ENCODE measurements at places on chromosomes 5 and 9.

GRCh38 chr9:68887232-68887631 lies 126.7 kb downstream of the PRKACG start:
- DNase-seq, result no peak

- peak; percentile 86 for DNase-seq
Observed at GRCh38 chr5:179530069-179530998, 20.0 kb upstream of the RUFY1 start.

DNA sequence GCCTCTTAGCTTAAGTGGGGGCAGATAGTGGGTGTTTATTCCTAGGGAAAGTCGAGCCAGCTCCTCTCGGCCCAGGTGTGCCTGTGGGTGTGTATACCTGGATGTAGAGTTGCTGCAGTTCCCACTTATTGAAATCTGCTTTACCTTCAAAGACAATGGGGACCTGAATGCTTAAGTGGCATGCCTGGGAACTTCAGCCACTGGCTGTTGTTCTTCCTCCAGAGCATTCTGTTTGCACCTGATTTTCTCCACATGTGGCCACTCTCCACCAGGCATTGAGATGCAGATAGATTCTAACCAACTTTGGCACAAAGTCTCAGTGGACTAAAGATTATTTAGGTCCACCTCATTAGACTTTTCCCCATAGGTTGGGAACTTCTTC lies 186.8 kb downstream of the ZNF462 start:
- no peak for DNase-seq

DNA sequence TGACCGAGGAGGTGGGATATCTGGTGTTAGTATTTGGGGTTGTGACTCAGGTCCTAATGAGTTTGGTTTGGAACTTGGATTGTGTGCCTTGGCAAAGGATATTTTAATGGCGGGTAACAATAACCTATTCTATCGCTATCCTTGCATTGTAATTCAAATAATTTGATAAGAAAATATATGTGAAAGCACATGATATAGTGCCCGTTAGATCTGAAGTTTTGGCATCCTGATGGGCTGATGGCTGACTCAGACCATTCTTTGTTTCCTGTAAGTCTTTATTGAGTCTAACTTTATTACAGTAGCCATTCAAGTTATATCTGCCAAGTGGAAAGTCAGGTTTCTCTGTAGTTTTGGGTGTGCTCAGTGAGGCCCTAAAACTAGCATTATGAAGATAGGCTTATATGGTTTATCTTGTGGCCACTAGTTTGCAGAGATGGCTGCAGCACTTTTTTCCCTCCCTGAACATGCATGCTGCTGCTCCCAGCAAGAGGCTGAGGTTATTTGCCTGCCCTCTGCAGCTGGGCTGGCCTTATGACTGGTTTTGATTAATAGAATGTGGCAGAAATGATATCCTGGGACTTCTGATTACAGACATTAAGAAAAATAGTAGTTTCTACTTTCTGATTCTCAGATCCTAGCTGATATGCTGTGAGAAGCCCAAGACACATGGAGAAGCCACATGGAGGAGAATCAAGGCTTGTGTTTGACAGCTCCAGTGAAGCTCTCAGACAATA lies 46.6 kb downstream of the CFAP95 start:
- no peak for DNase-seq

DNA sequence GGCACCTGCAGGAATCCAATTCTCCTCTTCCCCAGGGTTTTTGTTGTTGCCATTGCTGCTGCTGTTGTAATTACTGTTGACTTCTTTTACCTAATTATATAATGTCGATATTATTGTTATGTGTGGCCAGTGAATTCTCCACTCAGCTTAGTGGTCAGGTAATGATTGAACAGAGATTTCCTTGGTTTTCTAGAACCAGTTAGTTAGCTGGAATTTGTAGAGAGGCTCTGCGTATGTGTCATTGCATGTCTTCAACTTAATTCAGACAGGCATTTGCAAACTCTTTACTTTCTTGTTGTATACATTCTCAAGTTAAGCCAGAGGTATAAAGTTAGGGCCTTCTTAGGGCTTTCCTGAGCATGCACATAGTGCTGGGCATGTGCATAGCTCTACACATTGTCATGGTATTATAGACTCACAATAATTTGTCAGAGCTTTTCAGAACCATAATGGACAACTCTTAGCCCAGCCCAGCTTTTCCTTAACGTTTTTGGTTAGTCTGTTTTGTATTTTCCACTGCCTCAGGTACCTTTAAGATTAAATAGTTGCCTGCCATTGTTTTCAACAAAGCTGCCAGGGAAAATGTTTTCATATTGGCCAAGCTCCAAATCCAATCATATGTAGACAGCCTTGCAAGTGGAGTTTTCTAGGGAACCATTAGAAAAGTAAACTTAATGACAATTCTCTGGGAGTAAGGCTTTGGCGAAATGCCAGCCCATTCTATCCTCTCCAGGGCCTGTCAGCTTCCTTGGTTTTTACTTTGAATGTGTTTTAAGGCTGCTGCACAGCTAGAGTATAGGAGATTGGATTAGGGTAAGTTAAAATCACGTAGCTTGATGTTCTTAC lies 68.1 kb downstream of the UBE2R2 start:
- no peak for DNase-seq

DNA sequence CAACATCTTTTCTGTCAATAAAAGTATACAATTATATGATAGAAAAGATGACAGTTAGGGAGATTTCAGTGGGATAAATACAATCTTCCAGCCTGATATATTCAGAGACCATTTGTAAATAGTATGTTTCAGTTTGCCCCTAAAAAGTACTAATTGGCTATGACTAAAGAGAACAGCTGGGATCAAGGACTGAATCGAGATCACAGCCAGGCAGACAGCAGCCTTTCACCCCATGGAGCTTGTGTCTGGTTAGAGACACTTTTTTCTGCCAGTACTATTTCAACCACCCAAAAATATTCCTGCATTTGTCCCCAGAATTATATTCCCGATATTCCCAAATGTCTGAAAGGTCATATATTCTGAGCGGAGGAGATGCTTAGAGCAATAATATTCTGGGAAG lies 577.3 kb upstream of the TLE4 start:
- no peak for DNase-seq

GRCh38 chr9:32550150-32550561 lies 2.0 kb upstream of the SMIM27 start:
- no peak for DNase-seq

DNA sequence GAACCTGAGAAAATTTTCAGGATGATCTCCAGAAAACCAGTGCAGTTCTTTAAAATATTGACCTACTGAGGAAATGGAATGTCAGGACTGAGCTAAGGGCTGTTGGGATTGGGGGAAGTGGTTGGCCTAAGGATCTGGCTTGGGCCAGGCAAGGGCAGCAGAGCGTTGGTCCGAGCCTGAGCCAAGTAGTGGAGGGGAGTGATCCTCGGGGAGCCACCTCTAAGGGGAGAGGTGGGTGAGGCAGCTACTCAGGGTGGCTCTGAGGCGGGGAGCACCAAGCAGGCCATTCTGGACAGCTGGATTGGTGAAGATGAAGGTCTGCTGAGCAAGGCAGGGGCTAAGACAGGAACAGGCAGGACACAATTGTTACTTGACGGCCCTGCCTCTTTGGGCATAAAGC lies 11.5 kb downstream of the CAMK4 start:
- no peak for DNase-seq

DNA sequence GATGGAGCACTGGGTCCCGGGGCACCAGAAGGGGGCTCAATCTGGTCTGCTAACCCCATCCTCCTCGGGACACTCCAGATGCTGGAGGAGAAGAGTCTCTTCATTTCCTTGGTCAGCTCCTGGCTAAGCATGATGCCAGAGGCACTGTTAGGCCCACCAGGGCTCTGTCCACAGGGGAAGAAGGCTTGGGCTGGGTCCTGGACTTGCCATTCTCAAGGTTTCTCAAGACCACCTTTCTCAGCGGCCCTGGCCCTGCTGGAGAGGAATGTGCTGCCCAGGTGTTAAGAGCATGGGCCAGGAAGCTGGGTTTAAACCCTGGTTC lies 7.9 kb downstream of the SH2D3C start:
- DNase-seq, result no peak

GRCh38 chr5:16025681-16026080 lies 153.9 kb downstream of the MARCHF11 start:
- DNase-seq, result no peak

DNA sequence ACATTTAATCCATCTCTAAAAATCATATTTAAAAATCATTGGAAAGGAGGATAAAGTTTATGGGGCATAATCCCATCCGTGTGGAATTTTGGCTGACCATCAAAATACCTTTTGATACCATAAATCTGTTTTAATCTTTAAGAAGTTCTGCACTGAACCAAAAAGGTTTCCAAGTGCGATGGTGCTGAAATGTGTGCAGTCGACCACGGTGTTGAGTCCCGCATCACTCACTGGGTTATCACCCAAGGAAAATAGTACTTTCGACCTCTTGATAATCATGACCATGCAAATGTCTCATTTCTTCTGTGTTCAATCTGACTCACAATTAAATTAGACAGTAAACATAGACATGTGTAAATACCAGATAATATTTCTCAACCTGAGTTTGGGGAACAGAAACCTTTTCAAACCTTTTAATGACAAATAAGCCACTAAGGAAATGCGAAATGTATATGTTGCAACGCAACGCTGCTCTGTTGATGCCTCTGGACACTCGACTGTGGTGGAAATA lies 62.0 kb upstream of the CDH6 start:
- no peak for DNase-seq

GRCh38 chr5:67353500-67354450 lies 157.2 kb upstream of the CD180 start:
- DNase-seq, result no peak

- no peak for DNase-seq
Observed at GRCh38 chr9:135103001-135103446, 15.6 kb downstream of the OLFM1 start.

DNA sequence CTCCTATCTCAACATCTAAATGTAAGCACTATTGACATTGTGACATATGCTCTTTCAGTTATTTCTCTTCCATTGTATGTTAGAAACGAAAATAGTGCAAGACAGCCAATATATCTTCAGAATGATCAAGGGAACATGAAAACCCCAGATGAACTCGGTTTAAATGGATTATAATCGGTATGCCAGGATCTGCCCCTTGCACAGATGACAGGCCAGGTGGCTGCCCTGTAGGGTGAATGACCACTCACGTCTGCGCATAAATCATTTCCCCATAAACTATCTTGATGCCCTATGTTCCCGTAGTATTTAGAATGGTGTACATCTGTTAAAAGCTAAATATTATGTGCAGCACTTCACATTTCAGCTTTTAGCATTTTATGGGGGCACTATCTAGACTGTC lies 69.7 kb upstream of the RANBP3L start:
- no peak for DNase-seq

GRCh38 chr9:126399251-126399650 lies 72.6 kb downstream of the MVB12B start:
- no peak for DNase-seq

DNA sequence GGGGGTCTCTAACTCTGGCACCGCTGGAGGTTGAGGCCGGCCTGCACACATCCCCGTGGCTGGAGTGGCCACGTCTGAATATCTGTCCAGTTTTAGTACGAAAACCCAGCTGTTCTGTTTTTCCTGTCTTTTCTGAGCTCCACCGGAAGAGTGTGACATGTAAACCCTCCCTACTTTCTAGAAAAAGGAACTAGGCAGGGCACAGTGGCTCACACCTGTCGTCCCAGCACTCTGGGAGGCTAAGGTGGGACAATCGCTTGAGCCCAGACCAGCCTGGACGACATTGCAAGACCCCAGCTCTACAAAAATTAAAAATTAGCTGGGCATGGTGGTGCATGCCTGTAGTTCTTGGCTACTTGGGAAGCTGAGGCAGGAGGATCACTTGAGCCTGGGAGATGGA lies 8.2 kb upstream of the PHYKPL start:
- no peak for DNase-seq

DNA sequence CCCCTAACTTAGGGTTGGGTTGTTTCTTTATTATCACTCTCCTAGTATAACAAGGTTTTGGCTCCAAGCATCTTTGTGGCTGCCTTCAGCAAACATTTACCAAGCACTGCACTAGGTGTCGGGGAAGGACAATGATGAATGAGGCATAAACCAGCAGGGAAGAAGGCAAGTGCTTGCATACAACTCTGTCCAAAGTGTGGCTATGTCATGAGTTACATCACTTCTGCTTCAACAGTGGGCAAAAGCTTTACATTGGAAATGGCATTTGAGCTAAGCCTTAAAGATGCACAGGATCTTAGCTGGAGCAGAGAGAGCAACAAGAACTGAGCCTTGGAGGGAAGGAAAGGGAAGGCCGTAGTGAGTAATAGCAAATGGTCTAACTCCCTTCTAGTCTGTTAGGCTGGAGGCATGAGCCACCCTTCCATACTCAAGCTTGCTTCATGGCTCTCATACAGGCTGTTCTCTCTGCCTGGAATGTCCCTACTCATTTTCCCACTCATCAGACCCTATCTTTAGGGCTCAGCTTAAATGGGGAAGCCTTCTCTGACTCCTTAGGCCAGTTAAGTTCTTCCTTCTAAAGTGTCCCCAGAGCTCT lies 121.8 kb downstream of the SEMA6A start:
- DNase-seq, result no peak

- no peak for DNase-seq
Observed at GRCh38 chr5:19001539-19001938, 986.5 kb downstream of the CDH18 start.

DNA sequence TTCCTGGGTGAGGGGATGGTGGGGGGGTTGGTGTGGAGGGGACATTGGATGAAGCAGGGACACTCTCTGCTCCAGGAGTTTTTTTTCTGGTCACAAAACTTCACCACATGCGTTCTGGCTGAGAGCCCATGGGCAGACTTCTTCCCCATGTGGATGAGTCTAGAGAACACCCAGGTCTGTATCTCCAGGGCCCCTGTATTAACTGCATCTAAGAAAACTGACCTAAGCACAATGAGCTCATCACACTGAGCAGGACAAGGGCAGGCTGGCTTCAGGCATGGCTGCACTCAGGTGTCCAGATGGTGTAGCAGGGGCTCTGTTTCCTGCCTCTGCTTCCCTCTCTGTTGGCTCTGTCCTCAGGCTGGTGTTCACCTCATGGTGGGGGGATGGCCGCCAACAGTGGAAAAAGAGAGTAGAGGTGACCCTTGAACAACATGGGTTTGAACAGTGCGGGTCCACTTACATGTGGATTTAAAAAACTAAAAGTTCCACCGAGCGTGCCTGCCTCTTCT lies 85.3 kb upstream of the STC2 start:
- DNase-seq, result no peak

DNA sequence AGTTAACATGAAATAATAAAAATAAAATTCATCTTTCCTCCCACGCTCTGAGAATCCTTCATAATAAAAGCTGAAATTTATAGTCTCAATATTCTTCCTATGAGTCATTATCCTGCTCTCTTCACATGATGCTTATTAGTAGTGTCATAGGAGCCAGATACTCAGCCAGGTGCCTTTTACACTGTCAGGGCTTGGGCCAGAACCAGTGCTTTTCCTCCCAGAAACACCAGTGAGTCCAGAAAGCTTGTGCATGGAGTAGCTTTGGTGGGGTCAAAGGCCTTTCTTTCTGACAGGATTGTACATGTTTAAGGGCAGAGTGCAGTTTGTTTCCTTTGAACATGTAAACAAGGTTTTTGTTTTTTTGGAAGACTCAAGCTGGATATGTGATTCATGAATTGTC lies 6.8 kb downstream of the LSM11 start:
- no peak for DNase-seq

- DNase-seq, result no peak
Observed at GRCh38 chr9:37914154-37914551, 10.2 kb upstream of the SLC25A51 start.
